ENCODE measurements at places on chromosomes 5 and 9. TPM values are rescaled to one million over a fixed set of nuclear protein-coding genes. Genes with fewer than 3 reads are reported as not detected.

DNA sequence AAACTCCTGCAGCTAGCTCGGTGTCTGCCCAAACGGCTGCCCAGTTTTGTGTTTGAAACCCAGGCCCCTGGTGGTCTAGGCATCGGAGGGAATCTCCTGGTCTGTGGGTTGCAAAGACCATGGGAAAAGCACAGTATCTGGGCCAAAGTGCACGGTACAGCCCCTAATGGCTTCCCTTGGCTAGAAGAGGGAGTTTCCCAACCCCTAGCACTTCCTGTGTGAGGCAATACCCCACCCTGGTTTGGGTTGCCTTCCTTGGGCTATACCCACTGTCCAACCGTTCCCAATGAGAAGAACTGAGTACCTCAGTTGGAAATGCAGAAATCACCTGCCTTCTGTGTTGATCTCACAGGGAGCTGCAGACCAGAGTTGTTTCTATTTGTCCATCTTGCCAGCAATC is 41.8 kb downstream of the CAVIN4 start:
- H3K36me3 ChIP-seq, result no peaks in the 10 kb centered on the region
- H3K27ac ChIP-seq, result no peak overlapping the region
- no peaks in the 10 kb centered on the region for H3K27me3 ChIP-seq
- DNase-seq, result no peak
- no peak overlapping the region for H3K4me3 ChIP-seq

- no peak overlapping the region for H3K4me3 ChIP-seq
- H3K4me1 ChIP-seq, result no peaks in the 10 kb centered on the region
- H3K36me3 ChIP-seq, result no peaks in the 10 kb centered on the region
- no peaks in the 10 kb centered on the region for H3K27me3 ChIP-seq
Measured at GRCh38 chr9:81191222-81191621, 498.1 kb downstream of the TLE1 start.

- H3K4me1 ChIP-seq, result peaks cover 38% of the 10 kb centered on the region
- DNase-seq, result no peak
- H3K36me3 ChIP-seq, result peaks cover 28% of the 10 kb centered on the region
- H3K27me3 ChIP-seq, result no peaks in the 10 kb centered on the region
- H3K27ac ChIP-seq, result no peak overlapping the region
Measured at GRCh38 chr9:112866662-112867274, 23.9 kb downstream of the SLC46A2 start.

- H3K4me1 ChIP-seq, result no peaks in the 10 kb centered on the region
- H3K27ac ChIP-seq, result no peak overlapping the region
- no peak for DNase-seq
- H3K27me3 ChIP-seq, result no peaks in the 10 kb centered on the region
- H3K36me3 ChIP-seq, result no peaks in the 10 kb centered on the region
- H3K4me3 ChIP-seq, result no peak overlapping the region
Measured at GRCh38 chr5:38455796-38456330, 100.6 kb downstream of the LIFR start.

GRCh38 chr9:77585335-77585786 is 62.8 kb downstream of the GNA14 start:
- H3K4me1 ChIP-seq, result peaks cover 15% of the 10 kb centered on the region
- no peak overlapping the region for H3K4me3 ChIP-seq
- no peaks in the 10 kb centered on the region for H3K36me3 ChIP-seq
- no peaks in the 10 kb centered on the region for H3K27me3 ChIP-seq
- H3K27ac ChIP-seq, result no peak overlapping the region

GRCh38 chr9:129405827-129406213 is 215.1 kb downstream of the C9orf50 start:
- no peaks in the 10 kb centered on the region for H3K36me3 ChIP-seq
- DNase-seq, result no peak
- H3K27ac ChIP-seq, result no peak overlapping the region
- no peak overlapping the region for H3K4me3 ChIP-seq
- H3K27me3 ChIP-seq, result no peaks in the 10 kb centered on the region

DNA sequence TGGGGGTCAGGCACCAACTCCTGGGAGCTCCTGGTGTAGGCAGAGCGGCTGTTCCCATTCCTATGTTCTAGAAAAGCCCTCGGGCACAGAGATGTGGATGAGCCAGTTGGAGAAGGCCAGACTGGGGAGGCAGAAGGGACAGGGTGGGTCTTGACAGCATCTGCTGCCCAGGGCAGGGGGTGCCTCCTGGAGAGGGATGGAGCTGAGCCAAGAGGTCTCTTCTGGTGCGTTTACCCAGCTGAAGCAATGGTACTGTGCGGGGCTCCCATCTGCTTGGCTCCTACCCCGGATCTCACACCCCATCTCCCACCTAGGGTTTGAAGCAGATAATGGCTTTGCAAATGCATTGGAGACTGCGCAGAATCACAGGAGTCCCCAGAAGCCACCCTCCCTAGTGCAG is 41.3 kb downstream of the SHB start:
- no peak overlapping the region for H3K4me3 ChIP-seq
- H3K4me1 ChIP-seq, result peaks cover 63% of the 10 kb centered on the region
- H3K27ac ChIP-seq, result peak overlapping the region; percentile 74
- DNase-seq, result no peak

DNA sequence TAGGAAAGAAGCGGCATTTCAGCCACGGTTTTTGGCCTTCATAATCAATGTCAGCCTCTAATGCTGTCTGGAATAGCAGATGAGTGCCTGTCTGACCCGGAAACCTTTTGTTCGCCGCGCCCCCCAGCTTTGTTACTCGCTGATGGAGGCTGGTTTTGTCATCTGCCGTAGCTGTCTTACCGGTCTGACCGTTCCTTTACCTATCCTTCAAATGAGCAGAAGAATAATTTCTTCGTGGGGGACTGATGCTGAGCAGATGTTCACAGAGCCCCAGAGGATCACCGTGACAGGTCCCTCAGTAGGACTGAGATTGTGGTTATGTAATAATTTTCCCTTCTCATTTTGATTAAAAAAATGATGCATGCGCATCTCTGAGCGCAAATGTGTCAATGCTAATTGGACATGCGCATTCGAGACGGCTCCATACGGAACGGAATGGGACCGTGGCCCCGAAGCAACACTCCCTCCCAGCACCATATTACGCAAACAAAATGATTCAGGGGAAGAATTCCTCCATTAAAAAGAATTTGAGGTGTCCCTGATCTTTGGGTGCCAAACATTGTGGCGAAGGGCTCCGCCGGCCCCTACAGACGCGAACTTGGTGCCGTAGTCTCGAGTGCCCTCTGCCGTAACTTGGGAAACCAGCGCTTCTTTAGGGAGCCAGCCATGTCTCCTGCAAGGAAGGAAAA is 27.6 kb downstream of the TLX3 start:
- H3K4me3 ChIP-seq, result peak overlapping the region; percentile 43
- no peaks in the 10 kb centered on the region for H3K36me3 ChIP-seq
- H3K4me1 ChIP-seq, result peaks cover 8% of the 10 kb centered on the region
- peaks cover 53% of the 10 kb centered on the region for H3K27me3 ChIP-seq

GRCh38 chr9:8723195-8723594 is 923.6 kb upstream of the DMAC1 start:
- no peaks in the 10 kb centered on the region for H3K4me1 ChIP-seq
- H3K27ac ChIP-seq, result no peak overlapping the region
- no peak for DNase-seq
- H3K27me3 ChIP-seq, result no peaks in the 10 kb centered on the region

- no peak overlapping the region for H3K27ac ChIP-seq
- H3K4me3 ChIP-seq, result no peak overlapping the region
- H3K4me1 ChIP-seq, result no peaks in the 10 kb centered on the region
- DNase-seq, result no peak
Measured at GRCh38 chr9:14750821-14751220, 28.3 kb upstream of the CER1 start.

DNA sequence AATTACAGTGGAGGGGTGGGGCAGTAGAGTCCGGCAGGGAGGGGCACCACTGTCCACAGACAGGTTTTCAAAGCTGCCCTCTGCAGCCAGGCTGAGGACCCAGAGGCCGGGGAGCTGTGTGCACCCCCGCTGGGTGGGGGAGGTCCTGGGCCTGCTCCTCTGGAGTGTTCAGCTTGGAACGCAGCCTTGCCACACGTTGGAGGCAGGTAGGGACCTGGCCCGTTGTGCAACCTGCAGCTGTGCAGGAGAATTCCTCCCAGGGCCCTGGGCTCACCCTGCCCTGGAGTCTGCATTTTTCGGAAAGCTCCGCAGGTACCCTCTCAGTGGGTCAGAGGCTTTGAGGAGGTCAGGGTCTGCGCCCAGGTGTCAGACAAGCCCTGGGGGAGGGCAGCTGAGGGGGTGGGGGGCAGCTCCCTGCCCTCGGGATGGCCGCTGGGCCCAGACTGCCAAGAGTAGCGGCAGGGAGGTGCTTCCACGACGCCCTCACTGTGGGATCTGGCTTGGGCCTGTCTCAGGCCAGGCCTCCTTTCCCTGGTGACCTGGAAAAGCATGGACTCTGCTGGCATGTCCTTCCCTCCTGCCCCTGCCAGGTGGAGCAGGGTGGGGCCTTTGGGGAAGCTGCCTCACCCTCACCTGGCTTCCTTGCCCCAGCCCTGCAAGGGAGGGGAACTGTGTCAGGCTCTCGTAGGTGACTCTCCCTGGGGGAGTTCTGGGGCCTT is 29.5 kb downstream of the RXRA start:
- peaks cover 79% of the 10 kb centered on the region for H3K4me1 ChIP-seq
- no peak overlapping the region for H3K4me3 ChIP-seq
- H3K27me3 ChIP-seq, result no peaks in the 10 kb centered on the region
- no peaks in the 10 kb centered on the region for H3K36me3 ChIP-seq

Gene RECK
- 20.1 TPM for total RNA-seq

Gene KDM3B
- total RNA-seq, result 60.6 TPM

Gene FOXD4
- 0.75 TPM for total RNA-seq

Gene HINT2
- total RNA-seq, result 37.1 TPM

Gene ODF2
- 17.3 TPM for total RNA-seq
